Astrocyte of the cerebellum (primary cell): ENCODE measurements at places on chromosomes 13 and 19.
A peak's percentile ranks its signal among the peaks of the same experiment; 100 is the strongest.

GRCh38 chr19:39828654-39829032, 5.3 kb downstream of the DYRK1B start:
- DNase-seq: no peak

- DNase-seq: no peak
Measured at GRCh38 chr19:33766623-33767022, 30.0 kb upstream of the KCTD15 start.

GRCh38 chr19:13986348-13986904, 19.7 kb downstream of the RFX1 start:
- DNase-seq: no peak

GRCh38 chr13:113991191-113991669, 17.4 kb upstream of the C13orf46 start:
- DNase-seq: no peak

DNA sequence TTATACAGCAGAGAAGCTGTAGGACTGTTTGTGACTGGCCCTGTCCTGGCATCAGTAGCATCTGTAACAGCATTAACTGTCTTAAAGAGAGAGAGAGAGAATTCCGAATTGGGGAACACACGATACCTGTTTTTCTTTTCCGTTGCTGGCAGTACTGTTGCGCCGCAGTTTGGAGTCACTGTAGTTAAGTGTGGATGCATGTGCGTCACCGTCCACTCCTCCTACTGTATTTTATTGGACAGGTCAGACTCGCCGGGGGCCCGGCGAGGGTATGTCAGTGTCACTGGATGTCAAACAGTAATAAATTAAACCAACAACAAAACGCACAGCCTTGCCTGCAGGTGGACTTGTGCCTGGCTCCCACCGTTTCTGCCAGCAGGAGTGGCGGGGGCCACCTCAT, 27.3 kb upstream of the LDLR start:
- no peak for DNase-seq

- DNase-seq: no peak
Measured at GRCh38 chr13:33217256-33217655, 68.3 kb downstream of the STARD13 start.

DNA sequence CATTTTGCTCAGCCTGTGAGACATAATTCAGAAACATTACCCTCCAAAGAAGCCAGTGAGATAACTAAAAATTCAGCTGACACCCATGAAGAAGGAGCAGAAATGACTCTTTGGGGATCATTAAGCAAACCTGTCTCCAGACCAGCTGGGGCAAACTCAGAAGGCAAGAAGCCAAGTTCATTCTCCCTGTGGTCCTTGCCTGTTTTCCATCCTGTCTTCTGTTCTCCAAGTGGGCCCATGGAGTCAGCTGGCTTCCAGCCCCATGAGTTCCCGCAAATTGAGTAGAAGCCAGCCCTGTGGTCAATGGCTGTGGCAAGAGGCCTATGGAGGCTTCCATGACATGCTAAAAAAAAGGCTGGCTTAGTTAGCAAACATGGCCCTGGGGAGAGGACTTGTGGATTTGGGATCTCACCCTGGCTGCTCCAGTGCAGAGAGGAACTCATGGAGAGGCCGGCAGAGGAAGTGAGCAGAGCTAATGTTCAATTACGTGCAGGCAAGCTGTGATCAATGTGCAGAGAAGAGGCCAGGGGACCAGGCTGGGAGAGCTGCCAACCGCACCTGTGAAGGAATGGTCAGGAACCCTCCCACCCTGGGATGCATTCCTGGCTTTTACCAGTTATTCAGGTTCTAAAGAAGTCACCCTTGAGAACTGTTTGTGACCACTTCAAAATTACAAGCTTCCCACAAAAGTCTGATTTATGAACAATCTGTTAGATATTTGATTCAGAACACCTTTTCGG, 229.1 kb downstream of the TSHZ3 start:
- DNase-seq: peak; percentile 91

DNA sequence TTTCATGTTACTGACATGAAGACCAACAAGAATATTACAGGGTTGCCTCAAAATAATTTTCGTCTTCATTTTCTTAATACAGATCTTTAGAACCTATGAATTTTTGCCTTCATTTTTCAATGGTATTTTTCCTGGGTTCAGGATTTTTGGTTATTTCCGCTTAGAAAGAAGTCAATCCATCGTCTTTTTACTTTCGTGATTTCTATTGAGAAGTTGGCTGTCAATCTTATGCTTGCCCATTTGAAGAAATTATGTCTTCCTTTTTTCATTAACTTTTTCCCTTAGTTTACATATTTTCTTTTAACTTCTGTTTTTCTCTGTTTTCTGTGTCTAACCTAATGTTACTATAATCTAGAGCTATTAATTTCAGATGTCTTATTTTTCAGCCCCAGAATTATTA, 868.9 kb upstream of the SLC10A2 start:
- no peak for DNase-seq

- no peak for DNase-seq
Measured at GRCh38 chr19:13538601-13539253, 32.4 kb upstream of the CACNA1A start.

- no peak for DNase-seq
Measured at GRCh38 chr19:47495478-47496372, 11.7 kb upstream of the KPTN start.

DNA sequence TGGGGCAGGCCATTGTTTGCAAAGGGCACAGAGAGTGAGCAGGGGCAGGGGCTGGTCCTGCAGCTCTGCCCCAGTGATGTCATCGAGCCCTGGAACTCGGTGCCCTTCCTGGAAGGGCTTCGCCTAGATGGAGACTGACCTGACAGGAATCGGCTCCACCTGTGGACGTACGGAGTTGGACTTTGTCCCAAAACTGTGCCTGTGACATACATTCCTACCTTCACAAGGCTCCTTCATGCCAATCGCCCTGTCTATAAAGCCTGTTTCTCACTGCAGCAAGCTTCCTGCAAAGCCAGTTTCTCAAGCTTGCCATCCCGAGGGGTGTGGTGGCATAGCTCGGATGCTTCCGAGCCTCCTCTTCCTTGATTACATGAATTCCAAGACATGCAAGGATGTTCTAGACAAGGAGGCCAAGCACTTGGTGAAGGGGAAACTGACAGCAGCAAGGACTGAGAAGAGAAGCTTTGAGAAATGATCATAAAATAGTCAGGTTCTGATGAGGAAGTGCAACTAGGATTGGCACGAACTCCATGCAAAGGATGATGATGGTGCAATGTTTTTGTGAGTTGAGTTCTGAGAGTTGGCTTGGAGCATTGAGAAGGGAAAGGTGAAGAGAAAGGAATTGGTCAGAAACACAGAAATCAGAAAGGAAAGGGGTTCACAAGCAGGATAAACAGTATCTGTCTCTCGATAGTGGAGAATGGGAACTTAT, 73.6 kb upstream of the STK24 start:
- DNase-seq: no peak

DNA sequence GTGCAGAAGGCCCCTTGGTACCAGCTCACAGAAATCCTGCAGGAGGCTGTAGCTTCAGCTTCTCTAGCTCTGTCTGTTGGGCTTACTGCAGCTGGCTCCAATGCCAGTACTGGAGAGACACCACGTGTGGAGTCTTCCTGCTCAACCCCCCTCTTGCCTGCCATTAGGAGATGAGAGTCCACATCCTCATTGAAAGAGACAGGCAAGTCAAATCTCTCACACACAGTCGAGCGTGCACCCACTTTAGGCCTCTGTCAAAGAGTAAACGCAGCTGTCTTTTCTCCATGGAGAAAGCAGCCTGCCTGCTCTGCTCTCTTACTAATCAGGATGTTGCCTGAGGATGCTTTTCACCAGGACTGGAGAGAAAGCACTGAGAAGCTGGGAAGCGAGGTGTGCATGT, 523.0 kb upstream of the NBEA start:
- DNase-seq: no peak

DNA sequence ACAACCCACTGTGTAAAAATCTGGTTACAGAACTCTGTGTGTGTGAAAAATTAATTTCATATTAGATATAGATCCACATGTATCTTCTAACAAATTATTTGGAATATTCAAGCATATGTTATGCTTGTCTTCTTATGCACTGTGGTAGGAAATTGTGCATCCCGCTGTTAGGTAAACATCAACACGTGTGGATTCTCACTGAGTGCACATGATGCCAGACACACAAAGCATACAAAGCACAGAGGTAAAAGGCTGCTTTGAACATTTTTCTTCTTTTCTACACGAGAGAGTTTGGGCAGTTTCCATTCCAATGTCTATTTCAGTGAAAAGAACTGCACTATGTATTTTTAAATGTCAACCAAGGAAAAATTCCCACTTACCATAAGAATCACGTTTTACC, 354.9 kb downstream of the PCDH9 start:
- DNase-seq: no peak

DNA sequence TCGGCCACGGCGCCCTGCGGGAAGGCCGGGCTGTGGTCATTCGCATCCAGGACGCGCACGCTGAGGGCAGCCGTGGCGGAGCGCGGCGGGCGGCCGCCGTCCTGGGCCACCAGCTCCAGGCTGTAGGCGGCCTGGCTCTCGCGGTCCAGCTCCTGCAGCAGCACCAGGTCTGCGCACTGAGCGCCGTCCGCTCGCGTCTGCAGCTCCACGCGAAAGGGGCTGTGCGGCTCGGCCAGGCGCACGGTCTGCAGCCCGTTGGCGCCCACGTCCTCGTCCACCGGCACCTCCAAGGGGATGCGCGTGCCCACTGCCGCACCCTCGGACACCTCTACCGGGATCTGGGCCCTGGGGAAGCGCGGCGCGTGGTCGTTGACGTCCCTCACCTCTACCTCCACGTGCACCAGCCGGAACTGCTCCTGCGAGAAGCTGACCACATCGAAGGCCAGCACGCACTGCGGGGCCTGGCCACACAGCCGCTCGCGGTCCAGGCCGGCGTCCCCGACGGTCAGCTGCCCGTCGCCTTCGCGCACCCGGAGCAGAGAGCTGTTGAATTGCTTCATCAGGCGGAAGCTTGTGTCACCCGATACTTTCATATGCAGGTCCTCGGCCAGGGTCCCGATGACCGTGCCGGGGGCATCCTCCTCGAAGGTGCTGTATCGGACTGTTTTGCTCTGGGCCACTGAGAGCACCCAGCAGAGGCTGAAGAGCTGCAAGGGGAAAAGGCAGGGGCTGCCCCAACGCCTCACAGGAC, 583 bp downstream of the PCDH8 start:
- DNase-seq: no peak

- DNase-seq: no peak
Measured at GRCh38 chr13:21638319-21639282, 32.3 kb upstream of the FGF9 start.

GRCh38 chr13:66536746-66537145, 693.4 kb downstream of the PCDH9 start:
- no peak for DNase-seq

GRCh38 chr19:38304866-38305429, 897 bp downstream of the C19orf33 start:
- DNase-seq: no peak

DNA sequence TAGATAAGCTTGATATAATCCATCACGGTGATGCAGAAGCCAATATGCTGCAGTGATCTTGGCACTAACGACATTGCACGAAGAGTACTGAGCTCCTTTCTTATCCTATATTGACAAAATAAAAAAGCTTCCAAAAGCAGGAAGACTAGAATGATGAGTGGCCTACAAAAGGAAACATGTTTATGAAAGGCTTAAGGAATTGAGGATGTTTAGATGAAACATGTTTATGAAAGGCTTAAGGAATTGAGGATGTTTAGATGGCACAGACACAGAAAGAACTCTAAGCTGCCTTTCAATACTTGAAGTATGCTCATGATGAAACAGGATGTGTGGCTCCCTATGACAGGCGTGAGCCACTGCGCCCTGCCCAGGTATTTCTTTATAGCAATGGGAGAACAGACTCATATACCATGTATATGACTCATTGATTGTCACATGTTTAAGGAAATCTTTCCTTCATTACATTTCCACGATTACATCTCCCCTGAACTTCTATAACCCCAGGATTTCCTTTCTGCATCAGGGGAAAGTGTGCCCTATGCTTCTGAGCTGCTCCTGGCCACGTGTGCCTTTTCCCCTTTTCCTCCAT, 690.8 kb upstream of the ARGLU1 start:
- no peak for DNase-seq

DNA sequence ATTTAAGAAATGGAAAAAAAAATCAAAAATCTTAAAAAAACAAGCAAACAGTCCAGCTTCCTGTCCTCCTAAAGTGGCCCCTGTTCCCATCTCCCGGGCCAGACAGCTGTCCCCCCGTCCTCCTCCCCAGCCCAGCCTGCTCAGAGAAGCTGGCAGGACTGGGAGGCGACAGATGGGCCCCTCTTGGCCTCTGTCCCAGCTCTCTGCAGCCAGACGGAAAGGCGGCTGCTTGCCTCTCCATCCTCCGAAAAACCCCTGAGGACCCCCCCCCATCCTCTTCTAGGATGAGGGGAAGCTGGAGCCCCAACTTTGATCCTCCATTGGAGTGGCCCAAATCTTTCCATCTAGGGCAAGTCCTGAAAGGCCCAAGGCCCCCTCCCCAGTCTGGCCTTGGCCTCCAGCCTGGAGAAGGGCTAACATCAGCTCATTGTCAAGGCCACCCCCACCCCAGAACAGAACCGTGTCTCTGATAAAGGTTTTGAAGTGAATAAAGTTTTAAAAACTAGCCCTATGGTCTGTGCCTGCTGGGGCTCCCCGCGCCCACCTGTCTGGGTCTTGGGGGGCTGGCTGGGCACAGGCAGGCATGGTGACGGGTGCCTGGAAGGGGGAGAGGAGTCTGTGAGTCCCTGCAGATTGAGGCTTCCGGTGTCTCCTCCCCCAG, 3.8 kb downstream of the GADD45GIP1 start:
- DNase-seq: no peak

DNA sequence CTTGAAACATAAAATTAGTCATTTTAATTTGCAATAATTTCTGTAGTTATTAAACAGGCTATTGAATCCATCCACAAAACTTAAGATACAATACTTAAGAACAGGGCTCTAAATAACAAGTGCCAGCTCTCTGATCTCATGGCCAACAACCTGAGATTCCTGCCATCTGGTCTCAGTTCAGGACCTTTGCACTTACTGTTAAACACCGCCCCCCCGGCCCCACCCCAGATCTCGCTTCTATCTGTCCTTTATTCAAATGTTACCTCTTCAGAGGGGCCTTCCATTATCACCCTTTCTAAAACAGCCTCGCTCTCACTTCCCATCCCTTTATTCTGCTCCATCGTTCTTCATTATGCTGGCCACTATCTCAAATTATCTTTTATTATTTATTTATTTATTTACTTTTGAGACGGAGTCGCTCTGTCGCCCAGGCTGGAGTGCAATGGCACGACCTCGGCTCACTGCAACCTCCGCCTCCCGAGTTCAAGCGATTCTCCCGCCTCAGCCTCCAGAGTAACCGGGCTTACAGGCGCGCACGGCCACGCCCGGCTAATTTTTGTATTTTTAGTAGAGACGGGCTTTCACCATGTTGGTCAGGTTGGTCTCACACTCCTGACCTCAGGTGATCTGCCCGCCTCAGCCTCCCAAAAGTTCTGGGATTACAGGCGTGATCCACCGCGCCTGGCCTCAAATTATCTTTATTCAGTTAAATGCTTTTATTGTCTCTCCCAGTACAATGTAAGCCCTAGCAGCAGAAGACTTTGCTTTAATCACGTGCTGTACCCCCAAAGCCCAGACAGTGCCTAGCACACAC, 838 bp upstream of the SNRNP70 start:
- DNase-seq: no peak

- no peak for DNase-seq
Measured at GRCh38 chr13:109977212-109977968, 191.0 kb upstream of the IRS2 start.
